ENCODE measurements at places on chromosomes 12 and 14. TPM values are rescaled to one million over a fixed set of nuclear protein-coding genes. Genes with fewer than 3 reads are reported as not detected.

Gene HHIPL1
- polyA plus RNA-seq, result 0.17 TPM

Gene GZMH
- 0.08 TPM for polyA plus RNA-seq

Gene MUCL1
- not detected for polyA plus RNA-seq

Gene DDX55
- 4.2 TPM for polyA plus RNA-seq

Gene CLEC6A
- not detected for polyA plus RNA-seq

GRCh38 chr12:109772622-109773321 is 59.1 kb downstream of the FAM222A start:
- DNase-seq, result no peak

DNA sequence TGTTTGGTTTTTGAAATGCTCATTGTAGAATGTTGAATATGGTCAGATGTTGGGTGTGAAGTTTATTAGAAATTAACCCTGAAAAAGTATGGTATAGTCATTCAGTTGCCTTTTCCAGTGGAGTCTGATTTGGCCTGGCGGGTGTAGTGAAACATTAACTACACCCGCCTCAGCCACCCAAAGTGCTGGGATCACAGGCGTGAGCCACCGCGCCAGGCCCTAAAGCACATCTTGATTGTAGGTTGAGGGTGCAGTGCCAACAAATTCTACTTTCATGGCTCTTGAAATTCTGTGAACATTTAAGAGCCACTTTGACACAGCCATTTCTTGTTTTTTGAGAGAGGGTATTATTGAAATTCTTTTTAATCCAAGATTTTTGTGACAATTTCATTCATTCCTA is 624.9 kb downstream of the DIO2 start:
- no peak for DNase-seq

- DNase-seq, result no peak
These were observed 44.9 kb downstream of the JKAMP start for GRCh38 chr14:59529189-59529588.

DNA sequence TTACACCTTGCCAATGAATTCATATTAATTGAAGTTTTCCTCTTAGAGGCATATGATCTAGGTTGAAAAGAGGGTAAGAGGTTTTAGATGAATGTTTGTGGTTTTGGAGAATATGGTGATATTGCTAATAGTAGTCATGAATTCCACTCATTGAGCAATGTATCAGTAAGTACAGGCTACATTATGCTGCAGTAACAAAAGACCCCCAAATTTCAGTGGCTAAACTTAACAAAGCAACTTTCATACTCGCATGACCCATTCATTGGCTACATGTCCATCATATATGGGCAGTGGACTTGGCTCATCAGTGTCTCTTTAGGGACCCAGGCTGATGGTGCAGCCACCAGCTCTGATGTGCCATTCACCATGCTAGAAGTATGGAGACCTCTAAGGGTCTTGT is 196.6 kb upstream of the MYL2 start:
- no peak for DNase-seq

- DNase-seq, result peak; percentile 4
These were observed 24.4 kb upstream of the FBRSL1 start for GRCh38 chr12:132465269-132466190.

- no peak for DNase-seq
These were observed 78.0 kb downstream of the PTPN21 start for GRCh38 chr14:88476825-88477224.

- no peak for DNase-seq
These were observed 43.8 kb upstream of the LTBP2 start for GRCh38 chr14:74655599-74656395.

GRCh38 chr14:44414646-44415045 is 92.4 kb downstream of the FSCB start:
- DNase-seq, result no peak

GRCh38 chr12:108374596-108375320 is 35.6 kb upstream of the CMKLR1 start:
- DNase-seq, result no peak

Measured in psoas muscle (tissue), 8 donors.